ENCODE measurements at places on chromosomes 5 and 9.

GRCh38 chr9:72383978-72384709, 19.1 kb upstream of the ZFAND5 start:
- no peak for DNase-seq

DNA sequence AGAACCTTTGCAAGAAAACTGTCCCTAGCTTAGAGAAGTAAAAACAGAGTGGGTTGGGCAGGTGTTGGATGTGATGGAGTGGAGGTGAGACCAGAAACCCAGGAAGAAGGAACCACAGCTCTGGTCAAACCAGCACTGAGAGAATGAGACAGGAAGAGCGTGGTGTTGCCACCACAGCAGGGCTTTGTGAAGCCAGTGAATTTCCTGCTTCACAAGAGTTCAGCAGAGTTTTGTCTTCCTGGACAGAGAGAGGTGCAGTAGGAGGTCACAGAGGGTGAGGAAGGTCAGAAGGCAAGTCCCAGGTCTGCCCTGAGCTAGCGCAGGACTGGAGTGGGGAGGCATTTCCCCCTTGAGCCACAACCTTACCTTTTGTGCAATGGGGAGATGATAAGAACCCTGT, 2306.2 kb upstream of the ACO1 start:
- no peak for DNase-seq

GRCh38 chr9:132894346-132894745, 15.6 kb downstream of the SPACA9 start:
- no peak for DNase-seq

DNA sequence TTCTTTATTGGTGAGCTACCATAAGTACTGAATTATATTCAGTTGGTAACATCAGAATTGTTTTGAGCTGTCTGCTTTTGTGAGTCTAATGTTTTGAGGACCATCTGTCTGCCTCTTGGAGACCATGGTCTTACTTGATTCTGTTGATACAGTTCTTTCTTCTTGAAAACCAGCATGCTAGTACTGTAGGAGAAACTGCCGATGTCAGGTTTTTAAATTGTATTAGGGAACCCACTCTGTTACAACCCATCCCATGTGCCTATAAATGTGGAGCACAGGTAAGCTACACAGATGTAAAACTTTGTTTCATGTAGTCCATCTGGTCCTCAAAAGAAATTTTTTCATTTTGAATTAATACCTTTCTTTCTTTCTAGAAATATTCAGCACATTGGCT, 103.4 kb upstream of the DMRTA1 start:
- DNase-seq = no peak

- no peak for DNase-seq
Measured at GRCh38 chr9:13915591-13916301, 398.2 kb downstream of the NFIB start.

DNA sequence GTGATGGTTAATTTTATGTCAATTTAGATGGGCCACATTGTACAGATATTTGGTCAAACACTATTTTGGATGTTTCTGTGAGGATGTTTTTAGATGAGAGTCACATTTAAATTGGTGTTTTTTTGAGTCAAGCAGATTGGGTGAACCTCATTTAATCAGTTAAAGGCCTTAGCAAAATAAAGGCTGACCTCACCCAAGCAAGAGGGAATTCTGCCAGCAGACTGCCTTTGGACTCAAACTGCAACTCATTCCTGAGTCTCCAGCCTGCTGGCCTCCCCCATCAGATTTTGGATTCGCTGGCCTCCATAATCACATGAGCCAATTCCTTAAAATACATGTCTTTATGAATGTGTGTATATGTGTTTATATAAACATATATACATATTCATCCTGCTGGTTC, 282.7 kb upstream of the POU5F2 start:
- no peak for DNase-seq

DNA sequence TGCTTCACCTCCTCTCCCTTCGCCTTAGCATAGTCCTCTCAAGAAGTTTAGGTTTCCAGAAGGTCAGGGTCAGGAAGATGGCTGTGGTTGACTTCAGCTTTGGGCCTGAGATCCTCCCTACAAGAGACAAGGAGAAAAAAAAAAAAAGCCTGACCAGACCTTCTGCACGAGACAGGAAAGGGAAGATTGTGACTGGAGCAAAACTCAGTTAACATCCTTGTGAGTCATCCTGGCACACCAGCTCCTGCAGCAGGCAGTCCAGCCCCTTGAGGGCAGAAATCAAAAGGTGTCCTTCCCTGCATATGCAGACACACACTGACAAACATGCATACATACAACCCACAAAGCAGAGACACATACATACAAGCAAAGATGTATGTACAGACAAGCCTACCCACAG, 18.0 kb upstream of the ENHO start:
- DNase-seq = no peak

GRCh38 chr5:96043446-96043845, 81.8 kb upstream of the ELL2 start:
- DNase-seq = no peak

- no peak for DNase-seq
Measured at GRCh38 chr5:159451197-159452052, 121.1 kb upstream of the IL12B start.

- no peak for DNase-seq
Measured at GRCh38 chr5:146582051-146582596, 66.1 kb upstream of the GPR151 start.

- DNase-seq = no peak
Measured at GRCh38 chr5:103910786-103911185, 348.2 kb upstream of the NUDT12 start.

- no peak for DNase-seq
Measured at GRCh38 chr5:16090270-16090669, 89.3 kb downstream of the MARCHF11 start.

All from activated CD8-positive, alpha-beta memory T cell treated with anti-CD3 and anti-CD28 coated beads for 4 hours (primary cell).